ENCODE measurements at places on chromosomes 7 and 10.

- DNase-seq: no peak
Observed at GRCh38 chr10:95414016-95414830, 123.4 kb upstream of the PDLIM1 start.

DNA sequence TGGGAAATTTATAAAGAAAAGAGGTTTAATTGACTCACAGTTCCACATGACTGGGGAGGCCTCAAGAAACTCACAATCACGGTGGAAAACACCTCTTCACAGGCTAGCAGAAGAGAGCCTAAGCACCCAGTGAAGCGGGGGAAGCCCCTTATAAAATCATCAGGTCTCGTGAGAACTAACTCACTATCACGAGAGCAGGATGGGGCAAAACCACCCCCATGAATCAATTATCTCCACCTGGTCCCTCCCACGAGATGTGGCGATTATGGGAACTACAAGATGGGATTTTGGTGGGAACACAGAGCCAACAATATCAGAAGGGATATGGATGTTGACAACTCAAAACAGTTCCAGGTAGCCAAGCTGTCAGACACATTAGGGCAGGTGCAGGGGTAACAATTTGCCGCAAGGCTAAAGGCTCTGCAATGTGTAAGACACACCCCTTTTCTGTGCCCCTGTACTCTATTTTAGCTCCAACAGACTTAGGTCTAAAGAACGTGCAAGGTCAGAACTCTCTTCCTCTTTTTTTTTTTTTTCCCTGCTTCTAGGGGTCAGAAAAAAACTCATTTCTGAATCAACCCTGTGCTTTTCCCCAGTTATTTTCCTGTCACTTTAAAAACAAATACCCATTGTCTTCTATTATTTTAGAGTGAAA is 30.7 kb upstream of the RBM20 start:
- DNase-seq: no peak

- DNase-seq: no peak
Observed at GRCh38 chr10:60762554-60762953, 15.7 kb upstream of the CDK1 start.

GRCh38 chr7:130352194-130353074 is 7.8 kb downstream of the CPA5 start:
- peak; percentile 75 for DNase-seq

GRCh38 chr7:121442845-121443244 is 46.7 kb upstream of the FAM3C start:
- no peak for DNase-seq

DNA sequence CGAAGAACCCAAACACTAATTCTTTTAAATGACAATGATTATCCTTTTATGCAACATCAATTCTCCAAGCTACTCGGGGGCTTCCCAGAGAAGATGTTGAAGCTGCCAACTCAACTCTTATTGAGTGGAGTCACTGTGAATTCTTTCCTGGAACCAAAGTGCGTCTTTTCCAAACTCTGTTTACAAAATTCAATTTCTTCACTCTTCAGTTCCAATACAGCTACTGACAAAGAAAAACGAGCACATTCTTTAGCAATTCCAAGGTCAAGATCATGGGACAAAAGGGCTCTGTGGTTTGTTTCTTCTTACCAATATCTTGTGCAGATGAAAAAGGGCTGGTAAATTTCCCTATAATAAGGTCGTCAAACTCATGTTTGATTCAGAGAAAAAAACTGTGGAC is 74.2 kb downstream of the FAS start:
- no peak for DNase-seq

- DNase-seq: no peak
Observed at GRCh38 chr7:114925434-114925833, 3.5 kb downstream of the MDFIC start.

GRCh38 chr7:158408318-158408920 is 179.2 kb downstream of the PTPRN2 start:
- DNase-seq: no peak

DNA sequence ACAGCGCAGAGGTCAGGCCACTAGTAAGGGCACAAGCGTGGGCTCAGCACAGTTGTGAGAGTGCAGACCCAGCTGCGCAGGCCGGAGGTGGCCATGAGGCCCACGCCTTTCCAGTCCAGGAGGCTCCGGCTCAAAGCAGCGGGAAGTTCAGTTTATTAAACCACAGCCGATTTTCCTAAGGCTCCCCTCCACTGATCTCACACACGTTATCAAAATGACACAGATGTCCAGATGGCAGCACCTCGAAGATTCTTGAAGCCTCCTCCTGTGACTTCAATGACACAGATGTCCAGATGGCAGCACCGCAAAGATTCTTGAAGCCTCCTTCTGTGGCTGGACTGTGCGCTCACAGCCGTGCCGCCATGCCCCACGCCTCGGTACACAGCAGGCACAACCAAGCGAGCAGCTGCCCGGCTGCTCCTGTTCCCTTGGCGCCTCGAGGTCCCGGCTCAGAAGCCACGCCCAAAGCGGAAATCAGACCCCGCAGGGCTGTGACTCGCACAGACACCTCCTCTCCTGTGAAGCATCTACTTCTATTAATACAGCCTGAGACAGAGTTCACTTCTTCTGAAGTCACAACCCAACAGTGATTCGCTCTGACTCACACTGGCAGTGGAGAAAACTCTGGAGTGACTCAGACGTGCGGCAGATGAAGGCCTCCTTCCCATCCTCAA is 122.7 kb downstream of the MAD1L1 start:
- DNase-seq: peak; percentile 45

GRCh38 chr10:119737039-119737663 is 11.3 kb downstream of the INPP5F start:
- no peak for DNase-seq

- DNase-seq: no peak
Observed at GRCh38 chr7:101586906-101587677, 42.0 kb downstream of the MYL10 start.

- DNase-seq: no peak
Observed at GRCh38 chr7:34756691-34757090, 98.7 kb downstream of the NPSR1 start.

DNA sequence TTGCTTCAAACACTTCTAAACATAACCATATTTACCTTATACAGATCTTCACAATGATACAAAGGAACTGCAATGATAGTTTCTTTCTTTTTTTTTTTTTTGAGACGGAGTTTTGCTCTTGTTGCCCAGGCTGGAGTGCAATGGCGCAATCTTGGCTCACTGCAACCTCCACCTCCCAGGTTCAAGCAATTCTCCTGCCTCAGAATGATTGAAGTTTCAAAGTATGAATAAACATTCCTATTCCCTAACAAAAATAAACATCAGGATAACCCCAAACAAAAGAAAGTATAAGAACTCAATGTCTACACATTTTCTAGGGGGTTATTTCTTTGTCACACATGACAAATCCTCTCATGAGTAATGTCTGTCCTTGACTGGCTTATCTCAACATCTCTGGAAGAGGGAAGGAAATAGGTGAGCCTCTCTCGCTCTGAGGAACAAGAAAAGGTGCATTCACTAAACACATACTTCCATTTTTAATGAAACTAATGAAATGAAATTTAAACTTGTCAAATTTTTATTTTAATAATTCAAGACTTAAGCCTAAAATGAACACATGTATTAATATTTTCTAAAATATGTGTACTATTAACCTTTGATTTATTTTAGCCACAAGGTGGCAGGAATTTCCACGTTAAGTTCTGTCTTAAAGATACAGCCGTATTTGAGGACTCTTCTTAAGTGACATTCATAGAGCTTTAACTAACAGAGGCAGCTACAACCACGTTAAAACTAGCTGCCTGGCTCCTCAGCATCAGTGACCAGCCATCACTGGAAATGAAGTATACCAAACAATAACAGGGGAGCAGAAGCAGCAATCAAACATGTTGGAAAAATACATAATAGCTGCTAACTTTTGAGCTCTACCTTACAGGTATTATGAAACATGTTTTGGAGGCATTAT is 58.3 kb downstream of the MALSU1 start:
- DNase-seq: peak; percentile 61

DNA sequence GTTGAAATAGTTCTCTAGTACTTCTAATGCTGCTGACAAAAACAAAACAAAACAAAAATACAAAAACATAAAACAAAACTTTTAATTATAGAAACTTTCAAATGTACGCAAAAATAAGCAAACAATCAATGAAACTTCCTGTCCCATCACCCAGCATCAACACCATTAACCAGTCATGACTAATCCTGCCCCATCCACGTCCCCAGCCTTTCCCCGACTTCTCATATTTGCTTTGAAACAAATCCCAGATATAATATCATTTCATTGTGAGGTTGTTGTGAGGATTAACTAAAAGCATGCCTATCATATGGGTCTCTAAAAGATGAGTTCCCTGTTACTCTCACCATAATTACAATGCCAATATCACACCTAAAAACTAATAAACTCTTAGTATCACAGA is 55.7 kb downstream of the CSTF2T start:
- DNase-seq: no peak

- DNase-seq: no peak
Observed at GRCh38 chr10:52440612-52441285, 126.7 kb downstream of the DKK1 start.

DNA sequence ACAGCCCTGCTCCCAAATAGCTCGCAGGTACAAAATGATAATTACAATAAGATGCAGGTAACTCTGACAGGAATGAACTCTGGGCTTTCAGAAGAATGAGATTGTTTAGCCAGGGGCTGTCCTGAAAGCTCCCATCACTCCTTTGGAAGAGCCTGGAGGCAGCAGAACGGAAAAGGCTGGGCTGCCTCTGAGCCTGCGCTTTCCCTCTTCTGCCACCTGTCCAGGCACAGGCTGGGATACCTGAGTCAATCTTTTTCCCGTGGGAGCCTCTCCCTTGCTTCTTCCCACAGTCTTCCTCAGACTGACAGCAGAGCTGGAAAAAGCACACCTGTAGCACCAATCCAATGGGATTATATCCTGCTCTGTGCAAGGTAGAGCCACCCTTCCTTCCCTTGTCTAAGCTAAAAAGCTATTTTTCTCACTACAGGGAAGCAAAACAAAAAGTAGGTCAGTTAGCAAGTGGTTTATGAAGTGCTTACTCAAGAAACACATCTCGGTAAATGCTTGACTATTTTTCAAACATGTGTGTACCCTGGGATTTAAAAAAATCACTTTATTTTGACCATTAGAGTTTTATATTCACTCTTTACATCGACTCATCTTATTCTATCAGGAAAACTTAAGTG is 12.3 kb upstream of the CUL1 start:
- no peak for DNase-seq

GRCh38 chr10:18723801-18724200 is 64.6 kb downstream of the ARL5B start:
- no peak for DNase-seq

DNA sequence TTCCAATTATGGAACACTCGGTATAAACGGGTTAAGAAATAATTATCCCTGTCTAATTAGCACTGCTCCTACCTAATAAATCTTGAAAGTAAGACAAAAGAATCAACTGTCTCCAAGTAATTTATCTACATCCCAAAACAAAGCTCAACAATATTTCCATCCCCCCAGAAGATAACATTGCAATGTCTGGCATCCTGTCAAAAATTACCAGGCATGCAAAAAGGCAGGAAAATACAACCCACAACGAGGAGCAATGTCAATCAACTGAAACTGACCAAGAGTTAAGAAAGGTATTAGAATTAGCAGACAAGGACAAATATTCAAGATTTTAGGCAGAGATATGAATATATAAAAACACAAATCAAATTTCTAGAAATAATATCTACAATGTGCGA is 84.5 kb upstream of the SVIL start:
- DNase-seq: no peak

DNA sequence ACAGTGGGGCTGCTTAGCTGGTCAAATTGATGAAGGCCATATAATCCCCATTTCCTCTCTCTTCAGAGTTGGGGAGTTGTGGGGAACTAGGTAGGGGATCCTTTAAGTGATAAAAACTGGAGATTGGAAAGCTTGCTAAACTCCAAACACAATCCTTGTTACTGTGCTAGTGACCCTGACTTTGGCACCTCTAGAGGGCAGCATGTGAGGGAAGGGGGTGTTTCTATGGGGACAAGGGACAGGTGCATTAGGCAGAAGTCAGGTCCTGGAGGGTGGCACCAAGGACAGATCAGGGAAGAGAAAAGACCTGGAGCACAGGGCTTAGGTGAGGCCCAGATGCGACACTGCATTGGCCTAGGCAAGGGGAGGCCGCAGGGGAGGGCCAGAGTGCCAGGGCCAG is 66.9 kb downstream of the CDHR3 start:
- no peak for DNase-seq

DNA sequence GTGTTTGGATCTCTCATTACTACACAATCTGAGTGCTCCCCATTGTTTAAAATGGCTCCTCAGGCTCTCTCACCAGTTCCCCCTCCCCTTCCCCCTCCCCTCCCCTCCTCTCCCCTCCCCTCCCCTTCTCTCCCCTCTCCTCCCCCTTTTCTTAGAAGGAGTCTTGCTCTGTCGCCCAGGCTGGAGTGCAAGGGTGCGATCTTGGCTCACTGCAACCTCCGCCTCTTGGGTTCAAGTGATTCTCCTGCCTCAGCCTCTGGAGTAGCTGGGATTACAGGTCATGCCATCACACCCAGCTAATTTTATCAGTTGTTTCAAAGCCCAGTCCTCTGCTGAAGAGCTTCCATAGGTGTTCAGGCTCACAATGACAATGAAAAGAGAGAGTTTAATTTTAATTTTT is 3.6 kb upstream of the CCAR1 start:
- DNase-seq: no peak

GRCh38 chr10:43024942-43025700 is 51.7 kb upstream of the RET start:
- DNase-seq: no peak

GRCh38 chr7:40221836-40222235 is 87.0 kb downstream of the SUGCT start:
- peak; percentile 35 for DNase-seq

DNA sequence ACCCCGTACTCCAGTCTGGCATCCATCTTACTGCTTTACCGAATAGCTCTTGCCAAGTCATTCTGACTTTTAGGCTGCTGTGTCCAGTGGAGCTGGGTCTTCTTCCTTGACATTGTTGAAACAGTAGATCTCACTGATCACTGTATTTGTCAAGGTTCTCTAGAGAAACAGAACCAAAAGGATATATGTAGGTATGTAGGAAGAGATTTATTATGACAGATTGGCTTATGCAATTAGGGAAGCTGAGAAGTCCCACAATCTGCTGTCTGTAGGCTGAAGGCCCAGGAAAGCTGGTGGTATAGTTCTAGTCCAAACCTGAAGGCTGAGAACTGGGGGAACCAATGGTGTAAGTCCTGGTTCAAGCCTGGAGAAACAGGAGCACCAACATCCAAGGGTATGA is 12.1 kb upstream of the PRRT4 start:
- no peak for DNase-seq

DNA sequence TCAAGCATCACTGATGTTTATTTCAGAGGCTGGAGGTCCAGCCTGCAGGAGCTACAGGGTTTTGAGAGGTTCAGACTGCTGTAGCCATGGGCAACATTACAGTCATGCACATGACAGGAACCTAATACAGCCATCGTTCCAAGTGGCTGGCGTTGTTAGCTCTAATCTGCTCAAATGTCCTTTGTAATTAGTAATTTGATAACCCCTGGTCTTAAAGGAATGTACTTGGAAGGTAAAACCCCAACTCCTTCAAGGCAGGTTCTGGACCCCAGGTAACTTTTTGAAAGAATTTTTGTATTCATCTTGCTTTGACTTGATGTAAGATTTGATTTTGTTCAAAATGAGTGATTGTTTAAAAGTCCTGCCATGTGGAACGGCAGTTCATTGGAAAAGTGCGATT is 34.7 kb upstream of the FOXI2 start:
- no peak for DNase-seq

GRCh38 chr7:136150311-136150710 is 173.2 kb upstream of the MTPN start:
- DNase-seq: no peak

GRCh38 chr7:32030904-32031692 is 39.1 kb downstream of the PDE1C start:
- DNase-seq: no peak

Data from umbilical cord (tissue), 2 donors.